ENCODE measurements at places on chromosomes 16 and 17.

GRCh38 chr17:79627184-79627765 is 16.4 kb upstream of the RBFOX3 start:
- no peak for DNase-seq

- peak; percentile 88 for DNase-seq
Measured at GRCh38 chr16:89052890-89053724, 40.5 kb upstream of the ACSF3 start.

DNA sequence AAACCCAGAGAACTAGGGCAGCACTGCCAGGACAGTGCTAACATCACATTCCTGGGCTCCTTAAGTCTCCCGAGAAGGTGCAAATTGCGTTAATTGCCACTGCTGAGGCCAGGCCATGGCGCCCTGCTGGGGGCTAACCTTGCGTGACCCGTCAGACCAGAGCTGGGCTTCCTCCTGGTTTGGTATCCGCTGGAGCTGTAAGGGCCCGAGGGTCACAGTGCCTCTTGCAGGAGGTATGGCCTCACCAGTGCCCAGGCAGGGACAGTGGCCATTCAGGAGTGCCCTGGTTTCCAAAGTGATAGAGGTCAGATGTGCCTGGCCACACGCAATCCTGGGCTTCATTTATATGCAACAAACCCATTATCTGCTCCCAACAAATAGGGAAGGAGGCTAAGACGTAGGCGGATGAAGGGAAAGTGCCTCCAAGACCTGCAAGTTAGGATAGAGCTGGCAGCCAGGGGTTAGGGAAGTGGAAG is 17.7 kb upstream of the ADCY9 start:
- DNase-seq, result no peak

- no peak for DNase-seq
Measured at GRCh38 chr16:54696522-54696921, 234.1 kb upstream of the IRX5 start.

GRCh38 chr16:9824200-9825068 is 357.8 kb downstream of the GRIN2A start:
- DNase-seq, result no peak

- no peak for DNase-seq
Measured at GRCh38 chr16:12146966-12147365, 170.4 kb downstream of the SNX29 start.

DNA sequence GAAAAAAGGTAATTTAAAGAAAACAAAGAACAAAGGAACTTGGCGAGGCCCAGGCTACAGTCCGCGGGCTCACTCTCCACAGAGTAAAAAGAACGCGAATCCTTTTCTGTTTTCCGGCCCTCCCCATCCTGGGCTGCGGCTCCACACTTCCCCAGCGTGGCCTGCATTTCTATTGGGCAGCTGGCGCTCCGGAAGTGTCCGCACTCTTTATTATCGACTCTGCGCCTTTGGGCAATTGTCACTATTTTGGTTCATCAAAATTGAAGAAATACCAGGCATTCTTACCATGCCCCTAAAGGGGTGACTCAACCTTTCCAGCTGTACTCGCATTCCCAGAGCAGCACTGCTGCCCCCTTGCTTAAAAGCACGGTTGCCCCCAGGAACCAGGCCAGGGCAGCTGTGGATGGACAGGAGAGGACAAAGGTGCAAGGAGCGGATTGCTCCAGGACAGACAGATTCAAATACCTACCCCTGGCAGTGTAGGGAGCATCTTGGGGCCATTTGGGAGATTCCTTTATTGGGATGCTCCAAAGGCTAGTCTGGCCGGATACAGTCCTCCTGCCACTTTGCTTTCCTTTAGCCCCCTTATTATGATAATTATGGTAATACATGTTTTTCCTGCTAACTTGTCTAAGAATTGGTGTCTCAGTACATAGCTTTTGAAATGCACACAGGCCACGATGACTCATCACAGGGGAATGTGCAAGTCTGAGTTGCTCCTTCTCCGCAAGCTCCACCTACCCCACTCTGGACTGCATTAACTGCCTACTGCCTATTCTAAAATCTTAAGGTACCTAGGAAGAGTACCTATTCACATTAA is 985 bp upstream of the SLFN12 start:
- peak; percentile 91 for DNase-seq

GRCh38 chr16:77402118-77402517 is 32.7 kb downstream of the ADAMTS18 start:
- DNase-seq, result no peak

GRCh38 chr17:58187675-58188074 is 4.9 kb upstream of the EPX start:
- no peak for DNase-seq

DNA sequence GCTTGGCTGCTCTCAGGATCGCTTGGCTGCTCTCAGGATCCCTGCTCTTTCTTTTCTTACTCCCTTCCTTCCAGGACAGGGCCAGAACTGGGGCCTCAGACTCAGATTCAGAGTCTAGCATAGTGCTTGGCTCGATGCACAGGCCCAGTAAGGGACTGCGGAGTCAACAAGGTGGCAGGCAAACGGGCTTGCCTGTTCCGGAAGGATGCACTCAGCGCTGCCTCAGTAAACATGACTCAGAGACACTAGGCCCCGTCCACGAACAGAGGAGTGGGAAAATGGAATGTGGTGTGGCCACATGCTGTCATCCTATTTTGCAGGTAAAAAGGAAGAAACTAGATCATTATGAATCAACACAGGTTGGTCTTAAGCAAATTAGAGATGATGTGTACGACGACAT is 9.8 kb downstream of the SPHK1 start:
- no peak for DNase-seq

- peak; percentile 23 for DNase-seq
Measured at GRCh38 chr17:66677201-66677981, 157.5 kb upstream of the CACNG5 start.

- no peak for DNase-seq
Measured at GRCh38 chr17:82232876-82233785, 4.3 kb downstream of the SLC16A3 start.

GRCh38 chr17:2980211-2980903 is 83.0 kb downstream of the OR1D5 start:
- no peak for DNase-seq

DNA sequence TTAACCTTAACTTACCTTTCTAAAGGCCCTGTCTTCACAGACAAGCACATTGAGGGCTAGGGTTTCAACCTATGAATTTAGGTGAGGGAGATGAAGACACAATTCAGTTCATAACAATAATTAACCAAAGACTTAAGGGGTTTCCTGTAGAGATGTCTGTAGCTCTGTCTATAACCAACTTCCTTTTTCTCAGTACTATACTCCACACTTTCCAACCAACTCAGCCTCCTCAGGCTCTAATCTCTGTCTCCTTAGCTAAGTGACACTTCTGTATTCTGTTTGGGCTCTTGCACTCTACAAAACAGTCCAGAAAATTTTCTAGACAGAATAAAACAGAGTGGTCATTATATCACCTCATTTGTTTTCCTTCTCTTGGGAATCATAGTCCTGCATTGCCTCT is 25.8 kb downstream of the CAPNS2 start:
- no peak for DNase-seq

DNA sequence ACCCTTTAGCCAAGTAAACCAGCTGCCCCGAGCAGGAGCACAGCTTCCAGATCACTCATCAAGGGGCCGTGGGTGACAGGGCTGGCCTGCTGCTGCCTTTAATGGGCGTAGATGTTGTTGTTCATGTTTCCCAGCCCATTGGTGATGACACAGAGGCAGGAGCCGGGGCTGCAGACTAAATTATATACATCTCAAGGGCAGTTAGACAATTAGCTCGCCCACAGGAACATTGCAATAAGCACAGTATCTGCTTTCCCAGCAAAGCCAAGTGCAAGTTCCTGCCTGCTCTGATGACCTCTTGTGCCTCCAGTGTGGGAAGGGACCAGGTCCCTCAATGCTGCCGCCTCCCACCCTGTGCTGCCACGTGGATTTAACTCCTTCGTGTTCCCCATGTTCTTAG is 485.8 kb downstream of the MAF start:
- no peak for DNase-seq

DNA sequence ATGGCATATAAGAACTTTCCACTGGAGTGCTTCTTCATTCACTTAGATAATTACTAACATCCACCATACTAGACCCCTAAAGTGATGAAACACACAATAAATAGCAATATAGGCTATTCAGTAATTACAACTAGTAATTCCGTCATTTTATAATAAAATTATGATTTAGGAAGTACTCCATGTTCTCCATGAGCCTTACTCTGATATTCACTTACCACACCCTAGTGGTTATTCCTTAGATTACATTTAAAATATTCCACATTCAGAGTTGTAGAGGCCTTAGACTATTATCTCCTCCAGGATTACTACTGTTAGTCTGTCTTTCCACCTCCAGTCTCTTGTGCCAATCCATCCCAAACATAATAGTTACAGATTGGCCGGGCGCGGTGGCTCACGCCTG is 62.4 kb downstream of the STH start:
- no peak for DNase-seq

GRCh38 chr16:81463296-81463890 is 18.8 kb downstream of the CMIP start:
- DNase-seq, result no peak

DNA sequence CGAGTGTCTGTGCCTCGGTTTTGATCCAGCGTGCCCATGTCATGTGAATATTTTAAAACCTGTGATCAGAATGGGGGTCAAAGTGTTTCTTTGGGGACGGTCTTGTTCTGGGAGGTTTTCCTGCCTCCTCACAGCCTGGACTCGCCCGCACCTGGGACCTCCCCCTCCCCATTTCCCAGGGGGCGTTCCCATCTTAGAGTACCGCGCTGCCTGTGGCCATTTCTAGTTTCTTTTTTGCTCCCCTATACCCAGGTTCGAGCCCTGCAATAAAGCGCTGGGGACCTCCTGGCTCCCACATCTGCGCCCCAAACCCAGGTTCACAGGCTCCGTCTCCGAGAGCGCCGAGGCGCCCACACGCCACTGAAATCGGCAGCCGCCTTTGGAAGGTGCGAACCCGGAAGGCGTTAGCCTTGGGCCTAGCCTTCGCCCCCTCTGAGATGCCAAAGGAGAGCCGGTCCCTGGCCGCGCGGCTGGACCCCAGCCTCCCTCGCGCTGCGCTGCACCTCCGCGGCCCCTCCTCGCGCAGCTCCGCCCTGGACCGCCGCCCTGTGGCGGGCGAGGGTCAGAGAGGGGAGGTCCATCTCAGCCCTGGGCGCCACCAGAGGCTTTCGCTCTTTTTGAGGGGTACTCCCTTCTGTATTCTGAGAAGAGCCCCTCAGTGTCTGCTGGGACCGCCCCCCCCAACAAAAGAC is 1.7 kb downstream of the KCNJ12 start:
- DNase-seq, result no peak

DNA sequence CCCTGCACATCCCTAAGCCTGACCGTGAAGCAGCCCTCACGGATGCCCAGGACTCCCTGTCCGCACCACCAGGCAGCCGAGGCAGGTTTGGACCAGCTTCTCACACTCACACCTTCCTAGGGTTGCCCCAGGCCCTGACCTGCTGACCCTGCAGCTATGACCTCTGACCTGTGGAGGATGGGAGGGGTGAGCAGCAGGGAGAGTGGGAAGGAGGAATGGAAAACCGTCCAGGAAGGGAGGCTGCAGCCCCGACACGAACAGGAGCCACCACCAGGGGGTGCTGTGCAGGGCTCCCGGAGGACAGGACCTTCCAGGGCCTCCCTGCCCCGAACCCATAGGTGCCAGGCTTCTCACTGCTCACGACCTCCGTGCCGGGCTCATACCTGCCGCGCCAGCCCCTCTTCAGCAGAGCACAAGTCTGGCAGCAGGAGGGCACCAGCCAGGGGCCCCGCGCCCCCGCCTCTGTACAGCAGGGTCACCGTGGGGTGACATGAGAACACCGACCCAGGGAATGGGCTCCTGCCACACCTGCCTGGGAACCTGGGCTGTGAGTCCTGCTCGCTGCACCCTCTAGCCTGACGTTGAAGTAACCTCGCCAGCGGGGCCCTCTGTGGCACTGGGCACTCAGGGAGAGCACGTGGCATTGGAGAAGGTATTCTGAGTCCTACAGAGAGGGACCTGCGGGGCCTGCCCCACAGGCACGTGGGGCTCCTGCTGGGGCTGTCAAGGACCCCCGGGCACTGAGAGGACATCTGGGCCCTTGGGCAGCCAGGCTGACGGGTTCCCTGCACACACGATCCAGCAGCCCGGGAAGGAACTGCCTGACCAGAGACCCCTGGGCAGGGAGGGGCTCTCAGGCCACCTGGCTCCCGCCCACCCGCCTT is 37.6 kb downstream of the CTU2 start:
- peak; percentile 88 for DNase-seq

GRCh38 chr17:5281814-5282641 is at the start of gene RABEP1:
RABEP1 (plus strand) TSS chr17:5282284; CDS start chr17:5282487, 203 bp downstream.
- peak; percentile 86 for DNase-seq

GRCh38 chr17:72474719-72475477 is 354.1 kb downstream of the SOX9 start:
- DNase-seq, result no peak

DNA sequence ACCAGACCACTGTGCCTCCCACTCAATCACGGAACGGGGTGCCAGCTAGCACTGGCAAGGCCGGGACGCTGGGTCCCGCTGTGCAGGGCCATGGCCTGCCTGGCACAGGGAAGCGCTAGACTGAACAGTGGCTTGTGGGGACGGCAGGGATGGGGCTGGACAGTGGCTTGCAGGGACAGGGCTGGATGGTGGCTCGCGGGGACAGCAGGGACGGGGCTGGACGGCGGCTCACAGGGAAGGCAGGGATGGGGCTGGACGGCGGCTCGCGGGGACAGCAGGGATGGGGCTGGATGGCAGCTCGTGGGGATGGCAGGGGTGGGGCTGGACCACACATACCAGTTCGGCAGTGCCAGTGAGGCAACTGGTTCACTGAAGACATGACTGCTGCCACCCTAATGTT is 32.6 kb downstream of the LMF1 start:
- DNase-seq, result no peak

DNA sequence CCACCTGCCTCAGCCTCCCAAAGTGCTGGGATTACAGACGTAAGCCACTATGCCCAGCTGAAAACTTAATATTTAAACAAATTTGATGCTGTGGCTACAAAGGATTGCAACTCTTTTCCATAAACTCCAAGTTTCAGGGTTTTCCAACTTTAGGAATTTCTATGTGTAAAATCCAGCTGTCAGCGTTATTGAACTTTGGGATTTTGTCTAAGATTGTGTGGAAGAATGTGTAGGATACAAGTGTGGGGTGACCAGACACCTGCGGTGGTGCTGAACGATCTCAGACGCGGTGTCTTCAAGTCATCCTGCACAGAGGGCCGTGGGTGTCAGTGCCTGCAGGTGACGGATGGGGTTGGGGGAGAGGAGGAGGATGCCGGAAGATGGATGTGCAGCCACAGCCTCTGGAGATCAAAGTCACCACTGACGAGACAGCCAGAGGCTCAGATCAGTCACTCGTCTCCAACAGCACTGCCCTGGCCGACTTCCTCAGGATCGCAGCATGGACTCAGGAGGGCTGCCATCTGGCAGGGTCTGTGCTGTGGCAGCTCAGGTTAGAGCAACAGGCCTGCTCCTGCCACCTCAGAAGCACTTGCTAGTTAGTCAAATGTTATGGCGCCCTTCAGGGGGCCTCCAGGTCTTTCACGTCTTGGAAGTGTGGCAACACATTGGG is 13.0 kb downstream of the ACSF3 start:
- no peak for DNase-seq

DNA sequence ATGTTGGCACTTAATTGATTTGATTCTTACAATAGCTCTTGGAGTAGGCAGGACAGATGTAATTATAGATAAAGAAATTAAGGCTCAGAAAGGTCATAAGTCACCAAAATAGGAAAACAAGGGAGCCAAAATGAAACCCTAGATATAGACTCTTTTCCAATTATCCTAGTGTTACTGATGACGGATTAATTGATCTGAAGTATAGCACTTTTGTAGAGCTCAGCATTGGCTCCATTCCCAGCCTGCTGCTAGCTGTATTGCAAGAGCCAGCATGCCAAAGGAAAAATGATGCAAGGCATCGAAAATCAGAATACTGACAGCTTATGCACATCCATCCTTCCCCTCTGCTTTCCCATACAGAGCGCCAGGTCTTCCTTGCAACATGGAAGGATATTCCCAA is 21.6 kb upstream of the RASL10B start:
- no peak for DNase-seq
